ENCODE measurements at places on chromosomes 11 and 22. TPM values are rescaled to one million over a fixed set of nuclear protein-coding genes. Genes with fewer than 3 reads are reported as not detected.

The SULT4A1 gene
- 0.83 TPM for total RNA-seq

The PPP1R14B gene
- total RNA-seq = 283 TPM

The SAA4 gene
- not detected for total RNA-seq

The NTM gene
- total RNA-seq = 15.0 TPM

All from smooth muscle cell of trachea (primary cell).